Effector memory CD8-positive, alpha-beta T cell (primary cell): ENCODE measurements at places on chromosomes 2 and 18.

DNA sequence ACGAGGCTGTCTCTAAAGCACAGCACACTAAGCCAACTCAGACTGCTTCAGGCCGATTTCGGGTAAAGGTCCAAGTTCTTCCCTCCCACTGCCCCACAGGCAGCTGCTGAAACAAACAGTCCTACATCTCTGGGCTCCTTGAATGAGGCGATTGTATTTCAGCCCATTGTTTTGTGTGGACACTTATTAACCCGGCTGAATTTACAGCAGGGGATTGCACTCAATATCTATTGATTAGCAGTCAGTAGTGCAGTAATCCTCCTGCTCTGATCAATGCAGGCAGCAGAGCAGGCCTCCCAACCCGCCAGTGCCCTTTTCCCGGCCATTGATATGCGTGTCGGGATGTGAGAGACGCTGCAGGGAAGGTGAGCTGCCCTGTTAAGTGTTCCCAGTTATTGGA, 330.1 kb downstream of the CMPK2 start:
- no peak for DNase-seq

- no peak for DNase-seq
Measured at GRCh38 chr2:8577573-8577972, 104.3 kb upstream of the ID2 start.

DNA sequence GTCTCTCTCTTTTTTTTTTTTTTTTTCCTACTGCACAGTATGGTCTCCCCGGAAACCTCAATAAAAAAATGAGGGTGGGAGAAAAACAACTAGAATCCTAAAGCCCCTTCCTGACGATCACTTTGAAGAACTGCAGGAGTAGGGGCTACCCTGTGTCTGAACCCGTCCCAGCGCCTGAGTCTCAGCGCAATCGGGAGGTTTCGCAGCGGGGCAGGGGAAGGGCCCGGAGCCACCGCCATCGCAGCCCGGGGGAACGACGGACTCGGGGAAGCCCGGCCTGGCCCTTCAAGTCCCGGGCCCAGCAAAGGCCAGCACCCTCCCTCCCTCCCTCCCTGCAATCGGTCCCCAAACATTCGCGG, 411 bp downstream of the NARS1 start:
- DNase-seq: peak; percentile 4

DNA sequence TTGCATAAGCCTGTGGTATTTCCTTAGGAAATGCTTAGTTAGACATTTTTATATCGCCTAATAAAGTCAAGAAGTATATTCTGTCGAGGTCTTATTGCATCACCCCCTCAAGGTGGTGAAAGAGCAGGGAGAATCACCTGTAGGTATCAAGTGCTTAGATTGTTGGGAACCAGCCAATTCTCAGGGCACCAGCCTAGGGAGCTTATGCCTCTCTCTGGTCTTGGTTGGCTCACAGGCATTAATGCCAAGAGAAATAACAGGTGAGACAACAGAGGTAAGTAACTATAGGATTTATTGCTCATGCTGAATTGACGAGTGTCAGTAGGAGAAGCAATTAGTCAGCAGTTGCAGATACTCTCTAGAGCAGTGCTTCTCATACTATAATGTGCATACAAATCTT, 663.3 kb upstream of the ZNF804A start:
- DNase-seq: no peak

DNA sequence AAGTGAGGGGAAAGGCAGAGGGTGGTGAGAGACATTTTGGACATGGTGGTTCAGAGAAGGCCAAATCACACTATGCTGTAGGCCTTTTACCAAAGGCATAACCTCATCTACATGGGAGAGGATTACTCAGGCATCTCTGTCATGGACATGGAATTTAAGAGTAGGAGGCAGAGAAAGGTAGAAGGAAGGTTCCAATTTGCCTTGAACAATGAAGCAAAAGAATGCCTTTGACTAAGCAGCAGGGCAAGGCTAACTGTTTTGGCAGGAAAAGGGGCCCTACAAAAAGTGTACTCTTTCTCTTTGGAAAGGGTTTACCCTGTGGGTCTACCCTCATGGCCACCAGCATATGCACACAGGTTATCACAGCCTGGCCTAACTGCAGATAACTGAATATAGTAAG, 45.6 kb upstream of the RNU4ATAC start:
- no peak for DNase-seq

DNA sequence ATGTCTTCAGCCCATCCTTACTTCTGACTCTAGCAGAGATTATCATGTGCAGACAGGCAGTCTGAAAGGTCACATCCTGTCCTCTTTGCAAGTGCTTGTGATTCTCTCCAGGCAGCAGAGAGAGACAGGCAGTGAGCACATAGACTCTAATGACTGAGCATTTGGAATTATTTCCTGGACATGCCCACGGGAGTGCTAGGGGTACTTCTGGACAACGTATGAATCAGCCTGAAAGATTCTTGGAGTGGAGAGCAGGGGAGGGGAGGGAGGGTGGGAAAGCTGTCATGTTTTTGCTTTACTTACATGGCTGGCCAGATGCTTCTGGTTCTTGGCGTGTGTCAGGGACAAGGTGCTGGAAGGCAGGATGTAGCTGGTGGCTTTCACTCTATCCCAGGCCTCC, 150.6 kb downstream of the RIF1 start:
- no peak for DNase-seq

DNA sequence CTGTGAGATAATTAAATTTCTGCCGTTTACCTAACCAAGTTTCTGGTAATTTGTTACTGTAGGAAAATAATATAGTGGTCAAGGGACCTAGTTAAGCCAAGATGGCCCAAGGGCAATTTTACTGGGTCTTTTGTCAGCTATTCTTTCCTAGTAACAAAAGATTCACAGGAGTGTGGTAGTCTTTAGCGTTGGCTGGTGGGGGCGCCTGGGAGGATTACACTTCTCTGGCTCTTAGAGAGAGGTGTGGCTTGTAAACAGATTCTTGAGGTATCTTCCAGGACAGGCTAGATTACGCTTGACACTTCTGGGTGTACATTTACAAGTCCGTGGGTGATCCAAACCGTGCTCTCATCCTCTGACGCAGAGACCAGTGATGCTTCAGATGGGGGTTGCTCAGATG, 3.3 kb upstream of the ACOXL start:
- DNase-seq: no peak

- no peak for DNase-seq
Measured at GRCh38 chr2:39494784-39495251, 57.7 kb upstream of the MAP4K3 start.

DNA sequence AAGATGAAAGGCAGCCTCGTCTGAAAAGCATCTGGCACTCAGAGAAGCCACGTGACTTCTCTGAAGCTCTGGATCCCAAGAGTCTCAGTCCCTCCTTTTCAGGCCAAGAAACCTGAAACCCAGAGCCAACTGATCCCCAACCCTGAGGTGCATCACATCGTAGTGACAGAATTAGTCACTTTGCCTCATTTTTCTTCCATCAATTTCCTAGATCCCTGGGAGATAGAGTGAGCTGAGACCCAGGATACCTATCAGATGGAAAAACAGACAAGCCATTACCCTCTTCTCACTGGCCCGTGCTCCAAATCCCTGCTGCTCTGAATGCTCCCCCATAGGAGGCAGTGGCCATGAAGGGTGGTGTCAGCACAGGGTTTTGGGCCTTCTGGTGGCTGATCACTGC, 113.1 kb downstream of the ALK start:
- no peak for DNase-seq

DNA sequence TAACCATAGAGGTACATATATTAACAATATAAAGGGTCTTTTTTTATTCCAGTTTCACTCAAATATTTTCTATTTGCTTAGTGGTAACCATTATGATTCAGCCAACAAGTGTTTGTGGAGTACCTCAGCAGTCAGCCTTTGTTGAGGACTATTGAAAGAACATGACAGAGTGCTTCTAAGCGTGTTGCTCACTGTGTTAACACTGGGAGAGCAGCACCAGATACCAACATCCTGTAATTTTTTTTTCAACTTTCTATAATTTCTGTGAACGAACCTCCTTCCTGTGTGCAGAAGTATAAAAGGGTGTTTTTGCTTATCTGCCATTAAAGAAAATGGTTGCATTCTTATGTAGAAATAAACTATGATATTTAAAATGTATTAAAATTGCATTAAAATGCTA, 239.0 kb downstream of the PHLPP1 start:
- DNase-seq: no peak

GRCh38 chr18:66587430-66587829, 16.5 kb downstream of the CDH19 start:
- DNase-seq: no peak

DNA sequence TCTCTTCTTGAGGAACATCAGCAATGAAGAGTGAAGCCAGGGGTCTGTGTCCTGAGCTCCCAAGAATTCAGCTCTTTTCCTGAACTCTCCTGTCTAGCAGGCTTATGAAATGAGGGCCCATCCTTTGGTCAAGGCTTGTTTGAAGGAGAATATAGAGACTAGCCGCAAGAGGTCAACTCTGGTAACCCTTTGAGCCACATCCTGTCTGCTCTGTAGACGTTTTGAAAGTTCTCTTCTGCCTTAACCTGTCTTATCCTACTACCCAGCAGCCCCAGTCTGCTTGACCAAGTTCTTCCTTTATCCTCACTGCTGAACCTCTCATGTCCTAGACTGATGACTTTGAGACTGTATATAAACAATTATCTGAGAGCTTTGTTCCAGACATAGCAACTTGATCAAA, 5.4 kb downstream of the SEMA4F start:
- no peak for DNase-seq

DNA sequence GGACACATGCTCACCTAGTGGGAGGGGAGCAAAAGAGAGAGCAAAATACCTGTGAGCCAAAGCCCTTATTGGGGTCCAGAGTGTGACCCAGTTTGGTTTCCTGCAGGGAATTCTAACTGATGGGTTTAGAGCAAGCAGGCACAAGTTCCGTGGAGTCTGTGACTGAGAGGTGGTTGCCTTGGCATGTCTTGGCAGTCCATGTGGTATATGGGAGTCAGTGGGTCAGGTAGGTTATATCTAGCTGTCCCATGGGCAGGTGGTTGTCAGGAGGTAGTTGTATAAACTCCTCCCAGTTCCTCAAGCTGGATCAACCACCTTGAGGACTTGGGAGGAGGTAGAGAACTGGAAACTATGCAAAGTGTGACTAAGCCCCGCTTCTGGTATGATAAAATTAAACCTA, 452.8 kb upstream of the VWC2L start:
- no peak for DNase-seq

- no peak for DNase-seq
Measured at GRCh38 chr2:197324801-197325200, 14.2 kb upstream of the ANKRD44 start.

- no peak for DNase-seq
Measured at GRCh38 chr2:96526615-96527285, 9.8 kb upstream of the ARID5A start.

- DNase-seq: no peak
Measured at GRCh38 chr2:237623428-237624403, 3.7 kb upstream of the LRRFIP1 start.

DNA sequence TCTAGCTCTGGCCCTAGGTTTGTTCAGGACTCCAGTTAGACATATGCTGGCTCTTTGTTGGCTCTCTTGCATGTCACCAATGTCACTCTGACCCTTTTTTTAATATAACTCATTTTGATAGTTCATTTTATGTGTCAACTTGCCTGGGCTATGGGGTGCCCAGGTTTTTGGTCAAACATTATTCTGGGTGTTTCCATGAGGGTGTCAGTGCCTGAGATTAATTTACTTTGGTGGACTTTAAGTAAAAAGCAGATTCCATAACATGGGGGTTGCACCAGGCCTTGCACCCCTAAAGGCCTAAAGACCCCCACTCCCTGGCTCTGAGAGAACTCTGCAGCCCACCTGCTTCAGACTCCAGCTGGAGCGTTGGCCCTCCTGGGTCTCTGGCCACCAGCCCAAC, 48.1 kb upstream of the SNTG2 start:
- DNase-seq: no peak

GRCh38 chr2:226601881-226602662, 197.5 kb downstream of the IRS1 start:
- DNase-seq: no peak

GRCh38 chr2:170498619-170499018, 216.5 kb upstream of the SP5 start:
- no peak for DNase-seq

- no peak for DNase-seq
Measured at GRCh38 chr2:24899361-24899910, 20.6 kb downstream of the ADCY3 start.

- DNase-seq: no peak
Measured at GRCh38 chr2:96195410-96196066, 13.1 kb downstream of the STARD7 start.

GRCh38 chr2:209471037-209471436, 47.2 kb downstream of the MAP2 start:
- DNase-seq: no peak

GRCh38 chr2:62446491-62446890, 59.5 kb downstream of the TMEM17 start:
- no peak for DNase-seq

GRCh38 chr2:118833716-118834439, 13.6 kb downstream of the EN1 start:
- DNase-seq: no peak

- DNase-seq: no peak
Measured at GRCh38 chr2:27720004-27720551, 51.4 kb upstream of the MRPL33 start.
